ENCODE measurements at places on chromosomes 7 and 10. TPM values are rescaled to one million over a fixed set of nuclear protein-coding genes. Genes with fewer than 3 reads are reported as not detected.

Gene TBX20
- total RNA-seq: not detected

Gene OR2A1
- total RNA-seq: not detected

Gene PDE6C
- total RNA-seq: not detected

DNA sequence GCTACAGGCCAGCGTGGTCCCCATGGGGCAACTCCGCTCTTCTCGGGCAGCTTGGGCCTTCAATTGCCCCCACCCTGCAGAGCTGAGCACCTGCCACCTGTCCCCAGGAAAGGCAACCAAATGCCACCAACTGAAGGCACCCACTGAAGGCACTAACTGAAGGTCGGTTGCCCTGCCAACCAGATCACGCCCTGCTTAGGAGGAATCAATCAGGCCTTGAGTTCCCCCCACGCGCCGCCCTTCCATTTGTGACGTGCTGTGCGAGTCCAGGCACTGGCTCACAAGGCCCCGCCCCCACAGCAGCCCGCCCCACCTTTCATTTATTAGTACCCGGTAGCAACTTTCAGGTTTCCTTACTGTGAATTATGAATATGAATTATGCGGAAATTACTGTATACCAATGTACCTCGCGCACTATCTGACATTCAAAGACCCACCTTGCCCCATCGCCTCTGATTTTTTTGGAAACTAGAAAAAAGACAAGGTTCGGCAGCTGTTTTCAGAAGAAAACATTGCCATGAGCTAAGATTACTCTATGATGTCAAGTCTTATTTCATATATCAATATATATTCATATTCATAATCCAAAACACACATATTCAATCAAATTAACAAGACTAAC, 83.6 kb upstream of the ABI1 start:
- H3K36me3 ChIP-seq: no peaks in the 10 kb centered on the region
- H3K27ac ChIP-seq: no peak overlapping the region
- H3K27me3 ChIP-seq: peaks cover 45% of the 10 kb centered on the region
- no peak overlapping the region for H3K4me3 ChIP-seq
- peaks cover 13% of the 10 kb centered on the region for H3K4me1 ChIP-seq

GRCh38 chr10:91196268-91197048, 24.0 kb upstream of the PCGF5 start:
- DNase-seq: no peak
- no peak overlapping the region for H3K27ac ChIP-seq
- H3K4me1 ChIP-seq: no peaks in the 10 kb centered on the region

- H3K27ac ChIP-seq: no peak overlapping the region
- no peaks in the 10 kb centered on the region for H3K4me1 ChIP-seq
- H3K4me3 ChIP-seq: no peak overlapping the region
Observed at GRCh38 chr7:34091321-34091917, 186.1 kb downstream of the BMPER start.

- no peak for DNase-seq
- H3K27ac ChIP-seq: no peak overlapping the region
- H3K4me3 ChIP-seq: no peak overlapping the region
Observed at GRCh38 chr10:130928306-130928705, 383.2 kb downstream of the TCERG1L start.

- H3K27ac ChIP-seq: no peak overlapping the region
- no peak overlapping the region for H3K4me3 ChIP-seq
- H3K4me1 ChIP-seq: no peaks in the 10 kb centered on the region
- H3K36me3 ChIP-seq: no peaks in the 10 kb centered on the region
- DNase-seq: no peak
Observed at GRCh38 chr7:17150018-17150417, 148.4 kb upstream of the AHR start.

DNA sequence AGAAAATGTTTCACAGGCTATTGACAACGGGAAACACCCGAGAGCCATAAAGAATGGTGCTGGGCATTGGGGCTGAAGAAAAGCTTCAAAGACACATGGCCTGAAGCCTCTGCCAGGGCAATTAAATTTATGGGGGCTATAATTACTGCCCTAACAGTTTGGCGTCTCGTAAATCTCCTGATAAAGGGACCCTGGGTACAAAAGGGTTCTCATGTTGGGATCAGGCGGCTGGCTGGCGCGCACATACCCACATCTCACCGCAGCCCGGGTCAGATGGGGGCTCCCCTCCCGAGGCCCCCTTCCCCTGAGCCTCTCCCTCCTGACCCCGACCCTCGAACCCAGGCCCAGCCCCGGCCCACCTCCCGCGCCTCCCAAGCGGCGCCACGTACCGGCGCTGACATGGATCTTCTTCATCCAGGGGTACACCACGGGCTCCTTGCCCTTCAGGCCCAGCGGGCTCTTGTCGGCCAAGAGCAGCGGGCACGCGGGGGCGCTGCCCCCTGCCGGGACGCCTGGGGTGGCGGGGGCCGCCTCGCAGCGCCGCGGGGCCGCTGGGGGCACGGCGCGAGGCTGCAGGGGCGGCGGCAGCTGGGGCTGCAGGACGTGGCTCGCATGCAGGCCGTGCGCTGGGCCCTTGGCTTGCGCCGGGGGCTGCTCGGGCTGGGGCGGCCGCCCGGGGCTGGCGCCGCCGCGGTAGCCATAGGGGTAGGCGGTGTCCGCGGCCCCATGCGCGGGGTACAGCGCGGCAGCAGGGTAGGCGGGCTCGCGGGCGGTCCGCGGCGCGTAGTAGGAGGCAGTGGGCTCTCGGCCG, 623 bp downstream of the HOXA4 start:
- H3K27me3 ChIP-seq: peaks cover 14% of the 10 kb centered on the region
- no peak overlapping the region for H3K27ac ChIP-seq
- H3K4me1 ChIP-seq: no peaks in the 10 kb centered on the region
- H3K4me3 ChIP-seq: no peak overlapping the region
- no peaks in the 10 kb centered on the region for H3K36me3 ChIP-seq

- H3K27me3 ChIP-seq: no peaks in the 10 kb centered on the region
- no peaks in the 10 kb centered on the region for H3K4me1 ChIP-seq
- no peak for DNase-seq
- H3K36me3 ChIP-seq: no peaks in the 10 kb centered on the region
- no peak overlapping the region for H3K4me3 ChIP-seq
- H3K27ac ChIP-seq: no peak overlapping the region
Observed at GRCh38 chr7:69032848-69033247, 565.4 kb upstream of the AUTS2 start.

- H3K36me3 ChIP-seq: no peaks in the 10 kb centered on the region
- H3K4me3 ChIP-seq: no peak overlapping the region
- no peaks in the 10 kb centered on the region for H3K4me1 ChIP-seq
- no peak for DNase-seq
Observed at GRCh38 chr10:20797290-20797689, 99.8 kb downstream of the NEBL start.

GRCh38 chr10:72802763-72803505, 90.6 kb upstream of the OIT3 start:
- no peak for DNase-seq
- no peak overlapping the region for H3K4me3 ChIP-seq
- H3K36me3 ChIP-seq: no peaks in the 10 kb centered on the region
- H3K27ac ChIP-seq: no peak overlapping the region

DNA sequence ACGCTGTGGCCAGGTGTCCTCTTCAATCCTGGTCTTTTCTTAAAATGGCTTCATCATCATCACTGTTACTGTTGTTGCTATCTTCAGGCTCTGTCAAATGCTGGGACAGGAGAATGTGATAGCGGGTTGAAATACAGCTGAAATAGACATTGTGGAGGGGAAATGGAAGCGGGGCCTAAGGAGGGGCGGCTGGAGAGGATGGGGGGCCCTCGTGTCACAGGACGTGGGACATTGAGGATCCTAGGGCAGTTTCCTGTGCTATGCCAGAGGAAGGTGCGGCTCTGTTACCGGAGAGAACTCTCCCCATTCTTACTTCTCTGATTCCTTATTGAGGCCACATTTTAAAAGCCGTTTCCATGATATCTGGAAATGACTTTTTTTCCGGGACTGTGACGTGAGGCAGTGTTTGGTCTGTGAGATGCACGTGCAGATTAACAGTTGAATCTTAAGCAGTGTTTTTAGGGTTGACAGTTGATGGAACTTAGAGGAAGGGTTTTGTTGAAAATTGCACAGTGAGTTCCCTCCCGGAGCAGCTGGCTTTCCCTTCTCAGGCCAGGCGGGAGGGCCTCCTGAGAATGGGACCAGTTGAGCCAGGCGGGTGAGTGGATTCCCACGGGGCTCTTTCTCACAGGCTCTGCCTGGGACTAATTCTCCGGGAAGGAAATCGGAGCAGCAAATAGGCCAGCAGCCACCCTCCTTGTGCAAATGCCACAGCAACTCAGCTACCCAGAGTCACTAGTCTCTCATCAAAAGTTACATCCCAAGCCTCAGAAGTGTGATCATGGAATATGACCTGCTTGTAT, 125.2 kb downstream of the TACC2 start:
- H3K27ac ChIP-seq: no peak overlapping the region
- H3K36me3 ChIP-seq: no peaks in the 10 kb centered on the region
- H3K4me1 ChIP-seq: peaks cover 16% of the 10 kb centered on the region
- DNase-seq: no peak

GRCh38 chr7:85175217-85175616, 11.6 kb downstream of the SEMA3D start:
- no peaks in the 10 kb centered on the region for H3K4me1 ChIP-seq
- no peak overlapping the region for H3K4me3 ChIP-seq
- no peaks in the 10 kb centered on the region for H3K27me3 ChIP-seq
- no peaks in the 10 kb centered on the region for H3K36me3 ChIP-seq

DNA sequence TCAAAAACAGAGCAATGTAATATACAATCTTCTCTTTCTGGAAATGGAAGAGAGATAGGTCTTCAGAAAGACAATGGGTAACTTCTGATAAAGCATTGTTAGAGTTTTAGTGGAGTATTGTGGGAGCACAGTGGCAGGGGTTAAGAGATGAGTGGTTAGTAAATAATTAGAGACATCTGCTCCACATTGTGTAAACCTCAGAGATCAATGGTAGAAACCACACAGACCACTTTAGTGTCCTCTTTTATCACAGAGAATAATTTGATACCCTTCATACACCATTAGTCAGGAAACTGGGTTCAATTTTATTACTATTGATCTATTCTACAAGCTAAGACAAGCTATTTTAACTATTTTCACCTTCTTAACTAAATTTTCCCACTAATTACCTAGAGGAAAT, 35.9 kb upstream of the MAGI2 start:
- H3K4me1 ChIP-seq: no peaks in the 10 kb centered on the region
- H3K27ac ChIP-seq: no peak overlapping the region
- no peaks in the 10 kb centered on the region for H3K27me3 ChIP-seq
- no peaks in the 10 kb centered on the region for H3K36me3 ChIP-seq
- no peak for DNase-seq

DNA sequence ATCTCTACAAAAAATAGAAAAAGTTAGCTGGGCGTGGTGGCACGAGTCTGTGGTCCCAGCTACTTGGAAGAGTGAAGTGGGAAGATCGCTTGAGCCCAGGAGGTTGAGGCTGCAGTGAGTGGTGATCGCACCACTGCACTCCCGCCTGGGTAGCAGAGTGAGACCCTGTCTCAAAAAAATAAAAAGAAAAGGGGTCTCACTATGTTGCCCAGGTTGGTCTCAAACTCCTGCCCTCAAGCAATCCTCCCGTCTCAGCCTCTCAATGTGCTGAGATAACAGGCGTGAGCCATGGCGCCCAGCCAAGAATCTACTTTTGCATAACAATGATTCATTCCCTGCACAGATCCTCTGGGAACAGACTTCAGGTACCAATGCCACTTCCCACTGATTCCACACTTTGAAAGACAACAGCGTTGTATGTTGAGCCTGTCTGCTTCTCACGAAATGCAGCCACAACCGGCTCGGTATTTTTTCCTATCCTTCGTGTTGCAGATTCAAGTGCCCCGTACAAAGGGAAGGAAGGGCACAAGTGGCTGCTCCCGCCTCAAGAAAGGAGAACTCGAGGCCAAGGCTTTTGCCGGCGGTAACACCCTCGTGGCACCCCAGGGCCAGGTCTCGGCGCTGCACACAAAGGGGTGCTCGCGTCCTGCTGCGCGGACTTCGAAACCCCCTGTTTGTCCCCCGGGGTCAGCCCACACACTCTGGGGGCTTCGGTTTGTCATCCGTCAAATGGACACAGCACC, 745 bp downstream of the DAGLB start:
- peak overlapping the region; percentile 76 for H3K4me3 ChIP-seq
- peak overlapping the region; percentile 87 for H3K27ac ChIP-seq
- DNase-seq: peak; percentile 47

Measured in K562 (cell line).